LHCN-M2 (cell line): ENCODE measurements at places on chromosomes 11 and 22. TPM values are rescaled to one million over a fixed set of nuclear protein-coding genes. Genes with fewer than 3 reads are reported as not detected.

GAB4 gene
- not detected in 2 replicates for total RNA-seq

OR5A1 gene
- not detected in 2 replicates for total RNA-seq

JHY gene
- total RNA-seq: 0.38 and 0.52 TPM in 2 replicates

SCGB2A2 gene
- not detected in 2 replicates for total RNA-seq

TUB gene
- 4.1 and 5.3 TPM in 2 replicates for total RNA-seq

DNA sequence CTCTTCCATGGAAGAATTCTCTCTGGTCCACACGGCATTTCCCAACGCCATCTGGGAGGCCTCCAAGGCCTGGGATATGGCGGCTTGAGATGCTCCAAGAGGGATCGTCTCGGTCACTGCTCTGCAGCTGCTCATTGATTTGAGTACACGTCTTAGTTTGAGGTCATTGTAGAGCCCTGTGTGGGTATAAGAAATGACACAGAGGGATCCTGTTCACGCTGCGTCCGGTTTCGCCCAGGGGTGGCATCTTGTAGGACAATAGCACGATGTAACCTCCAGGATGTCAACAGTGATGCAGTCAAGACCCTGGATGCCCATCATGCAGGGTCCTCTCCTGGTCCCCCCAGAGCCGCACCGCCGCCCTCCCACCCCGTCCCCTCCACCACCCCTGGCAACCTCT is 564.6 kb downstream of the BRD1 start:
- DNase-seq: no peak

- peak; percentile 19 for DNase-seq
These were observed 27.2 kb downstream of the RPS6KA4 start for GRCh38 chr11:64385945-64386704.

GRCh38 chr11:441418-442274 is at the start of gene ANO9:
Gene ANO9 (minus strand): TSS chr11:442011. CDS start chr11:441926, 85 bp downstream.
- no peak for DNase-seq

DNA sequence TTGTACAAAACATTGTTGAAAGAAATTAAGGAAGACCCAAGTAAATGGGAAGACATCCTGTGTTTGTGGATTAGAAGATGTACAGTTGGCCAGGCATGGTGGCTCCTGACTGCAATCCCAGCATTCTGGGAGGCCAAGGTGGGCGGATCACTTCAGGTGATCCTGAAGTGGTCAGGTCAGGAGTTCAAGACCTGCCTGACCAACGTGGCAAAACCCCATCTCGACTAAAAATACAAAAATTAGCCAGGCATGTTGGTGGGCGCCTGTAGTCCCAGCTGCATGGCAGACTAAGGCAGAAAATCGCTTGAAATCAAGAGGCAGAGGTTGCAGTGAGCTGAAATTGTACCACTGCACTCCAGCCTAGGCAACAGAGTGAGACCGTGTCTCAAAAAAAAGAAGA is 62.0 kb upstream of the SEPTIN5 start:
- no peak for DNase-seq

- no peak for DNase-seq
These were observed 481.0 kb downstream of the SOX6 start for GRCh38 chr11:15875393-15875792.

- no peak for DNase-seq
These were observed 74.2 kb downstream of the MED15 start for GRCh38 chr22:20581503-20582170.

- DNase-seq: no peak
These were observed 168.6 kb downstream of the ADAMTS15 start for GRCh38 chr11:130617001-130617400.

DNA sequence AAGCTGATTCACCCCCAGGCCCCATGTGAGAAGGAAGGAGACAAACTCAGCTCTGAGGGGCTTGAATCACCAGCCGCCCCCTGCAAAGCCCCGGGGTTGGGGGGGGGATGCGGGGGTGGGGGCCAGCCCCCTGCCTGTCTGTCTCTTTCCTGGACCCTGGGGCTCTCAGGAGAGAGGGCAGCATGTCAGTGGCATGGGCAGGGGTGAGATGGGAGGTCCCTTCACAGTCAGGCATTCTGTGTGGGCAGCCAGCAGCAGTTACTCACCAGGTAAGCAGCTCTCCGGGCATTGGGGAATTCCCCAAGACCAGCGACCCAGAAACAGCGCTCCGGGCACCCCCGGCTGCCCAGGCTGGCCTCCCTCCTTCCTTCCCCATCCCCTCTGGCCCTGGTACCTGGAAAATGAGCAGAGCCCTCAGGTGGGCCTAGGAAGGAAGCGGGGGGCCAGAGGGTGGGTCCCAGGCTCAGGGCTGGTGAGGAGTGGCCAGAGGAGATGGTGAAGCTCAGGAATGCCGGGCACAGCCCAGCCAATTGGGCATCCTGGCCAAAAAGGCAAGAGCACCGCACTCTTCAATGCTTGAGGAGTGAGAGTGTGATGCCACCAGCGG is 4.2 kb upstream of the LIF start:
- peak; percentile 70 for DNase-seq

GRCh38 chr11:106482917-106483785 is 405.7 kb downstream of the AASDHPPT start:
- DNase-seq: peak; percentile 94

GRCh38 chr11:102581066-102581465 is 44.1 kb downstream of the MMP20 start:
- no peak for DNase-seq

DNA sequence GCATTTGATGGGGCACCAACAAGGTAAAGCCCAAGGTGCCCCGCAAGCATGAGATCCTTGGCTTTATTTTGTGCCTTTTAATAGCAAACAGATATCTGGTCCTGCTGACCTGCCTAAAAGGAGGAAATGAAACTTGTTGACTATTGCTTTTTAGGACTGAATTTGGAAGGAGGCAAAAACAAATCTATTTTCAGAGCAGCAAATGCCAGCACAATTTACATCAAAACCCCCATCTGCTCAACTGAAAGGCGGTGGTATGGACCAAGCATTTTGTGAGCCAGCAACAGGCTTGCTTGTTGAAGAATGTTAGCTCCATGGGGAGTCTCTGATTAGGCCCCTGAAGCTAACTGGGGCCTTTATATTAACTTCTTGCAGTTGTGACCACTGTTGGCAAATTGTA is 192.6 kb upstream of the E2F8 start:
- DNase-seq: no peak

DNA sequence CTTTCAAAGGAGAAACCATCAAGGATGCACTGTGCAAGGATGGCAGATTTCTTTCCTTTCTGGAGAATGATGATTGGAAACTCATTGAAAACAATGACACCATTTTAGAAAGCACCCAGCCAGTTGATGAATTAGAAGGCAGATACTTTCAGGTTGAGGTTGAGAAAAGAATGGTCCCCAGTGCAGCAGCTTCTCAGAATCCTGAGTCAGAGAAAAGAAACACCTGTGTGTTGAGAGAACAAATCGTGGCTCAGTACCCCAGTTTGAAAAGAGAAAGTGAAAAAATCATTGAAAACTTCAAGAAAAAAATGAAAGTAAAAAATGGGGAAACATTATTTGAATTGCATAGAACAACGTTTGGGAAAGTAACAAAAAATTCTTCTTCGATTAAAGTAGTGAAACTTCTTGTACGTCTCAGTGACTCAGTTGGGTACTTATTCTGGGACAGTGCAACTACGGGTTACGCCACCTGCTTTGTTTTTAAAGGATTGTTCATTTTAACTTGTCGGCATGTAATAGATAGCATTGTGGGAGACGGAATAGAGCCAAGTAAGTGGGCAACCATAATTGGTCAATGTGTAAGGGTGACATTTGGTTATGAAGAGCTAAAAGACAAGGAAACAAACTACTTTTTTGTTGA is 9.8 kb downstream of the FAM111A start:
- DNase-seq: no peak

- DNase-seq: no peak
These were observed 10.9 kb upstream of the NAALADL1 start for GRCh38 chr11:65069217-65069616.

GRCh38 chr11:36775130-36775529 is 177.1 kb upstream of the RAG2 start:
- peak; percentile 5 for DNase-seq
